Retina (tissue), 1 donor: ENCODE measurements at places on chromosomes 13 and 19.
A peak's percentile ranks its signal among the peaks of the same experiment; 100 is the strongest.

DNA sequence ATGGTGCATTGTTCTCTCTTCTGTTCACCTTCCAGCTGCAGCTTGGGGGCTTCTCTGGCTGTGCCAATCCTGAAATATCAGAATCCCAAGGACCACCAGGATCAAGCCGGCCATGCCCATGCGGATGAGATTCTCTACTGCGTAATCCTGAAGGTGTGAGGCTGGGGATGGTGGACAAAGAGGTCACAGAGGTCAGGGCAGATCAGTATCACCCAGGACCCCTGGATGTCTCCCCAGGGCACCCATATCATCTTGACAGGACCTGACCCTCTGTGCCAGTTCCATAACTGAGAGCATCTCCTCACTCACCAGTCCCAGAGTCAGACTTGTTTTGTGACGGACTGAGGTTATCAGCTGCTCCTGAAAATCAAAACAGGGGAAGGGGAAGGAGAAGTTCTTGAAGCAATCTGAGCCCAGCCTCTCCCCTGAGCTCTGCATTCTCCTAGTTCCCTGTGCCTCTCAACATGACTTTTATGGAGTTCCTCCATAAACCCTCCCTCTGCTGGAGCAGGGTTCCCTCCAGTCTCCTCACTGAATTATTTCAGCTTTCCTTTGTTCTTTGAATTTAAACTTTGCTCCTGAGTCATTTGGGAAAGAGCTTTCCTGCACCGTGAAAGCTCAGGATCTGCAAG lies 5.5 kb downstream of the LILRA5 start:
- no peak for DNase-seq

GRCh38 chr13:63910511-63910910 lies 2494.9 kb upstream of the PCDH20 start:
- peak; percentile 4 for DNase-seq

- DNase-seq = no peak
Measured at GRCh38 chr19:51439021-51439465, 19.2 kb downstream of the SIGLEC8 start.

DNA sequence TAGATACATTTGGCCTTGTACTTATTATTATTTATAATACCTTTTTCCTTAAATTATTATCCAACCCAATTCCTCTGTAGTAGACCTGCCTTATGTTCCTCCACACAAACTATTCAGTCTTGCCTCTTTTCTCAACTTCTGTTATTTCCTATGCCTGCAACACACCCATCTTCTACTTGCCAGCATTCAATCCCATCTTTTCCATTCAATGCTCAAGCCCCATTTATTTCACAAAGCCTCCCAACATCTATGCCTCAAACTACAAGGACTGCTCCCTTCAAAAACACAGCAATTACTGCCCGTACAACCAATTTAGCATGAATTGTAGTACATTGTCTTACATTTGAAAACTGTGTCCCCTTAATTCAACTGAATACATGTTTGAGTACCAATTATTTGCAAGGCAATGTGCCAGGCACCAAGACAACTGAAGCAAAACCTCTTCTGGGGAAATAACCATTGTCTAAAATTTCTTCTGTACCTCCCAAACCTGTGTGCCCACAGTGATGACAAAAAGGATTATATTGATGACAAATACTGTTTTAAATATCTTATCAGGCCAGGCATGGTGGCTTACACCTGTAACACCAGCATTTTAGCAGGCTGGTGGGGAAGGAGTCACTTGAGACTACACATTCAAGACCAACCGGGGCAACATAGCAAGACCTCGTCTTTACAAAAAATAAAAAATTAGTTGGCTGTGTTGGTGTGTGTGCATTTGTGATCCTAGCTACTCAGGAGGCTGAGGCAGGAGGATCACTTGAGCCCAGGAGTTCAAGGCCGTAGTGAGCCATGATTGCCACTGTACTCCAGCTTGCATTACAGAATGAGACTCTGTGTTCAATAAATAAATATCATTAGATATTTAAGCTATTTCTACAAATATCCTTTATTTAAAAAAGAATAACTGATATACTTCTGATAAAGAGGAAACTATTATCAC lies 35.1 kb downstream of the ELF1 start:
- no peak for DNase-seq

- DNase-seq = no peak
Measured at GRCh38 chr13:80157261-80157932, 183.5 kb downstream of the SPRY2 start.
